ENCODE measurements at places on chromosomes 2 and 18.

DNA sequence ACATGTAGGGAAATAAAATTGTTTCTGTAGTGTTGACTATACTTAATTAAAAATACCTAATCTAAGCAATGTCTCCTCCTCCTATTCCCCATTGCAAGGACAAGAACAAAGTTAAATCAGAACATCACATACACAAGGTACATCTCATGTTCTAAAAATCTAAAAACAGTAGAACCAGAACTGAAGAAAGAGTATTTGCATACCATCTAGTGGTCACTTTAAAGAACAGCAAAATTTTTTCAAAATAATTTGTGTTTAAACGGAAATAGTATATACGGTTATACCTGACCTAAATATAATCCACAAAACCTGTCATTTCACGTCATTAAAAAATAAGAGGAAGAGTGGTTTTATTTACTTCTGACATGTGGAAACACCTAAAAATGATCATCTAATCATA is 294.3 kb upstream of the KCNH7 start:
- DNase-seq, result no peak

DNA sequence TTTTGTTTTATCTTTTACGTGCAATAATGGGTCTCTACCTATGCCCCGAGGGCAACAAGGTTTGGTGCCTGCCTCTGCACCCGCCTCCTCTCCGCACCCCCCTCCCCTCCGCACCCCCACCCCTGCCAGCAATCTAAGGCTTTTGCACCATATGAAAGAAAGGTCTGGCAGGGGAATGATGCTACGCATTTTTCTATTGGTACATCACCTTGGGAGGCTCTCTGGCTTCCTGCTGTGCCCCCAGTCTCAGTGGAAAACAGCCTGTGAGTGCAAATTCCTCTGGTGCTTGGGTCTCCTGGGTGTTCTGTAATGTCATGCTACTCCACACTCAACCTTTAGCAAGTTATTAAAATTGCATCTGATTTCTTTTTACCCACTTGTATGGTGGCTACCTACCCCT is 161.3 kb upstream of the SMAD7 start:
- DNase-seq, result no peak

- DNase-seq, result no peak
Observed at GRCh38 chr2:158810731-158811460, 15.8 kb downstream of the DAPL1 start.

DNA sequence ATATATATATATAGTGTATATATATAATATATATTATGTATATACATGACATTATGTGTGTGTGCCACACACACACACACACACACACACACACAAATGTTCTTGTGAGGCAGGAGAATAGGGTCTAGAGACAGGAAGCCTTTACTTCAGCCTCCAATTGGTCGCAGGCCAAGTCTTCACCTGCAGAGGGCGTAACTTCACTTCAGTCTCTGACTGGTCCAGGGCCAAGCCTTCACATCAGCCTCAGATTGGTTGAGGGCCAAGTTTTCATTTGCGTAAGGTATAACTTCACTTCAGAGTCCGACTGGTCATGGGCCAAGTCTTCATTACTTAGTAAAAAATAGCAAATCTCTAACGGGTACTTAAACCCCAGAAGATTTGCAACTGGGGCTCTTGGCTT is 13.2 kb upstream of the SS18 start:
- DNase-seq, result no peak

DNA sequence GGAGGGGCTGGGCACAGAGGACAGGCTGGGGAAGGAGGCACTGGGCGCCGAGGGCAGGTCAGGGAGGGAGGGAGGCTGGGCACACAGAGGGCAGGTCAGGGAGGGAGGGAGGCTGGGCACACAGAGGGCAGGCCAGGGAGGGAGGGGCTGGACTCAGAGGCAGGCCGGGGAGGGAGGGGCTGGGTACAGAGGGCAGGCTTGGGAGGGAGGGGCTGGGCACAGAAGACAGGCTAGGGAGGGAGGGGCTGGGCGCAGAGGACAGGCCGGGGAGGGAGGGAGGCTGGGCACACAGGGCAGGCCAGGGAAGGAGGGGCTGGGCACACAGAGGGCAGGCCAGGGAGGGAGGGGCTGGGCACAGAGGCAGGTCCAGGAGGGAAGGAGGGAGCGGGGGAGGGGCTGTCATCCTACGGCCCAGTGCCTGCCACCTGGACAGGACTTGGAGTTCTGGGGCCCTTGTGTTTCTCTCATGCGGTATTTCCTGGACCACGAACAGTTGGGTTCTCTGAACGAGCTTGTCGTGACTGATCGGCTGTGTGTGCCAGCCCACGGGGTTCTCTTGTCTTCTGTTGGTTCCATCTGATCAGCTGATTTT is 46.7 kb upstream of the KCNG2 start:
- DNase-seq, result peak; percentile 27

- no peak for DNase-seq
Observed at GRCh38 chr2:173079973-173080860, 4.6 kb downstream of the MAP3K20 start.

DNA sequence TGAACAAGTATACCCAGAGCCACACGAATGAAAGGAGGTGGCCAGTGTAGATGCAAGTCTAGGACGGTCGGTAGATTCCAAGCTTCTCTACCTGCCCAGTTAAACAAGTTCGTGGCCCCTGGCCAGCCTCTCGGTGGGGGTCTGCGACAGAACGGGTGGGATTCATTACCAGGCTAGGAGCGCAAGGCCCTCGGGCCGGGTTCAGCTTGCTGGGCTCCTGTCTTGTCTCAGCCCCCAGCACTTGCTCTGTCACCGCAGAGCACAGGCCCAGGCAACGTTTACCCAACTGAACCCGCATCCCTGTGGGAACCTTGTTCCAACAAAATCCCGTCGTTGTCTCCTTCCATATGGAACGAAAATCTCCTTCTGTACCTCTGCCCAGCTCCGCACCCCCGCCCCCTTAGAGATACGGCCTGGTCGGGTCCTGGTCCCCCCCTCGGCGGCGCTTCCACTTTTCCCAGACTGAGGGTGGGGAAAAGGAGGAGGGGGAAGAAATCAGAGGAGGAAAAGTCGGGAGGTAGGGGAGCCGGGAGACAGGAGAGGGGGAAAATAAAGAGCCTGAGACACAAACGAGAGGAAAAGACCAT is 1.9 kb upstream of the EMX1 start:
- DNase-seq, result no peak

GRCh38 chr2:77387324-77387723 is 134.9 kb downstream of the LRRTM4 start:
- no peak for DNase-seq

- DNase-seq, result no peak
Observed at GRCh38 chr2:216733046-216733445, 37.7 kb upstream of the IGFBP5 start.

Data from cardiac septum (tissue), 1 donor.